ENCODE measurements at places on chromosomes 4 and X.

- no peak for DNase-seq
Observed at GRCh38 chrX:10769195-10769594, 148.8 kb upstream of the MID1 start.

GRCh38 chr4:80875642-80876041 is 154.9 kb upstream of the BMP3 start:
- no peak for DNase-seq

DNA sequence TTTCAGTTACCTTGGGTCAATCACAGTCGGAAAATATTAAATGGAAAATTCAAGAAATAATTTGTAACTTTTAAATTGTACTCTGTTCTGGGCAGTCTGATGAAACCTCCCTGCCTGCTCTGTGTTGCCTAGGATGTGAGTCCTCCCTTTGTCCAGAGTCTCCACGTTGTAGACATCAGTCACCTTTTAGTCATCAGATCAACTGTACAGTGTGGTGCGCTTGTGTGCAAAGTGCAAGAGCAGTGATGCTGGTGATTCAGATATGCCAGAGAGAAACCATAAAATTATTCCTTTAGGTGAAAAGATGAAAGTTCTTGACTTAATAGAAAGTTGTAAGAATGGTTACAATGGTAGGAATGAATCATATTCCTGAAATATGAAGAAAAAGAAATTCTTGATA is 1.4 kb downstream of the SPATA4 start:
- DNase-seq = no peak

DNA sequence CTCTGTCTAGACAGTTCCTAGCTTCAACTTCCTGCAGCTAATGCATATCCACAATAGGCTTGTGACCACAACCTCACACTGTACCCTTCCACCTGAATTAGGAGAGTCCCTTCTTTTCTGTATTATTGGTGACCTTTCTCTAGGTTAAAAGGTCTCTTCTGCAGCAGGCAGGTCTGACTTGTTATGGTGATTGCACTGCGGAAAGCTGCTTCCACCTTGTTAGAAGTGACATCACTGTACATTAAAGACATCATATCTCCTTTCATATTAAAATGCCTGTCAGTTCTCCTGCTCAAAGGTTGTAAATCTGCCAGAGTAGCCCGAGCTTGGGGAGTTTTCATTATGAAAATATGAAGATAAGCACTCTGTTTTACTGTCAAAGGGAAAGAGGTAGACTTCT is 21.5 kb upstream of the LSM6 start:
- DNase-seq = no peak

- no peak for DNase-seq
Observed at GRCh38 chr4:8352368-8353157, 83.0 kb downstream of the HTRA3 start.

DNA sequence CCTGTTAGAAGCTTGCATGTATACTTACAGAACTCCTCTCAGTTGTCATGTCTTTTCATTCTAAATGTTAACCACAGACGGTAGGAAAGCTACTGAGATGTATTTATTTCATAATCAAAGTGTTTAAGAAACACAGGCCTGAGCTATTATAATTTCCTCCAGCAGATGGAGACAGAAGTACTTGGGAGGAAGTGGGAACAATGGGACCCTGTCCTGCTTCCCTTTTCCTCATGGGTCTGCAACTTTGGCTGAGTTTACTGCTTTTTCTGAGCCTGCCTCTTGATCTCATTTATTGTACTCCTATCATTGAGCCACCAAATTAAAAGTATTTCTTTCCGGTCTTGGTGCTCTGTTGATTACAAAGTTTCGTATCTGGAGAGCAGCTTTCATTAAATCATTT is 67.7 kb upstream of the SPANXN2 start:
- no peak for DNase-seq

- DNase-seq = no peak
Observed at GRCh38 chr4:9608300-9608699, 164.1 kb downstream of the DEFB131A start.

GRCh38 chrX:56503941-56504673 is 59.3 kb upstream of the UBQLN2 start:
- DNase-seq = no peak

DNA sequence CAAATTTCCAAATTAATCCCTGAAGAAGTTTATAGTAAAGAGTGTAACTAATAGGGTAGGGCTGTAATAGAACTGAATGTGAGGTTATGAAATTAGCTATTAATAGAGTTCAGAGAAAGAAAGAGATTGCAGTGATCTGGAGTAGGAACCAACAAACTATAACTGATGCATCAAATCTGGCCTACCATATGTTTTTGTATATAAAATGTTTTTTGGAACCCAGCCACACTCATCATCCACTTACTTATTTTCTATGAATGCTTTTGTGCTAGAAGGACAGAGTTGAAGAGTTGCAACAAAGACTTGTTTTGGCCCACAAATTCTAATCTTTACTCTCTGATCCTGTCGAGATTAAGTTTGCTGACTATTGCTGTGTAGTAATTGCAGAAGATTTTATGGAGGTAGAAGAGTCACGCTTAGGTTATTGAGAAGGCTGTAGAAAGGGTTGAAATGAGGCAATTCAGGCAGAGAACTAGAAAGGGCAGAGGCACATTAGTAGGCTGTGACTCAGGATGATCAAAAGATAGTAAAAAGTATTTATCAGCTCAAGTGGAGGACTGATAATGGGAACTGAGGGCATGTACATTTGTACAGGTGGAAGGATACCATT is 298.7 kb upstream of the EMCN start:
- no peak for DNase-seq

GRCh38 chrX:148376342-148376741 is 124.1 kb upstream of the AFF2 start:
- no peak for DNase-seq

GRCh38 chr4:1300466-1301455 is 11.1 kb downstream of the MAEA start:
- no peak for DNase-seq

- DNase-seq = no peak
Observed at GRCh38 chrX:72105436-72105835, 26.3 kb downstream of the RTL5 start.

- no peak for DNase-seq
Observed at GRCh38 chr4:145909773-145910172, 28.9 kb downstream of the ZNF827 start.

DNA sequence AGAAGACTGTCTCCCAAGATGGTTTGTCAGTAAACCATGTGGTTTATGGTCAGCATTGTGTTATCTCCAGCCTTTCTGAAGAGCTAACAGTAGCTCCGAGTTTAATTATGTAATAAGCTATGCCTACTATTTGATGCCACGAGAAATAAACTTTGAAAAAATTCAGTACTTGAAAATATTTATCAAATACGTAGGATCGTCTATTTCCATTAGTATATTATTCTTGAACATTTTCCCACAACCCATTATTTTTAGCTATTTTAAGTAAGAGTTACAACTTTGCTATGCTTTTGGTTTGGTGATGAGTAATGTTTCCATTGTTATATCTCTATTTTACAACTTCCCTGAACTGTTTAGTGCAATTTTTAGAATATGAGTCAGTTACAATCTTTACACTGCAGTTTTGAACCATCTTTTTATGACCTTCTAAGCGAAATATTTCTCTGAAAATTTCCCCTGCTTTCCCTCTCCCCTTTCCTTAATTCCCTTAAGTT is 44.5 kb upstream of the TRIM2 start:
- DNase-seq = no peak

DNA sequence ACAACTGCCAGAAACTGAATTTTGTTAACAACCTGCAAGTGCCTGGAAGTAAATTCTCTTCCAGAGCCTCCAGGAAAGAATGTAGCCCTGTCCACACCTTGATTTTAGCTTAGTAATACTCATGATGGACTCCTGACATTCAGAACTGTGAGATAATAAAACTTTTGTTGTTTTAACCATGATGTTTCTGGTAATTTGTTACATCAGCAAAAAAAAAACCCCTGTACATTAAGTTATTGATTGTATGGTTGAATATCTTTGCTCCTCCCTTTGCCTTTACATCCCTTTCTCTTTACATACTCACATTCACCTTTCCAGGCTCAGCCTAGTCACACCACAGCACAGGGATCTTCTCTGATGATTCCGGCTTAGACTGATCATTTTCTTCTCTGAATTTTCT is 881.8 kb upstream of the GRID2 start:
- no peak for DNase-seq

DNA sequence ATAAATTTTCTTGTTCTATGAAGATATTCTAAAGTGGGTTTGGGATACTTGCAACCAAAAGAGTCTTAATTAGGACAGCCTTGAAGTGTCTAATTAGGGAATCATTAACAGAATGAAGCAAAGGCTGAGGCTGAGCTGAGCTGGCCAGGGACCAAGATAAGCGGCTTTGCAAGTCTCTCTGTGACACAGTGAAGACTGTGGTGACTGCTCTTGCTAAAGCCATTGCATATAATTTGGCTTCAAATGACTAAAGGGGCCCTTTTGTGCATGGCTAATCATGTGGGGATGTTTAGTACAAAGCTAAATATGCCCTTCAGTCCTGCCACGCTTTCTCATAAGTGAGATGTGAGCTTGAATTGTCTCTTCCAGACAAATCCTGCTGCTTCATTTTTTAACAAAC is 31.2 kb upstream of the GYPA start:
- DNase-seq = no peak

GRCh38 chrX:155108427-155108826 is 37.1 kb downstream of the BRCC3 start:
- no peak for DNase-seq

DNA sequence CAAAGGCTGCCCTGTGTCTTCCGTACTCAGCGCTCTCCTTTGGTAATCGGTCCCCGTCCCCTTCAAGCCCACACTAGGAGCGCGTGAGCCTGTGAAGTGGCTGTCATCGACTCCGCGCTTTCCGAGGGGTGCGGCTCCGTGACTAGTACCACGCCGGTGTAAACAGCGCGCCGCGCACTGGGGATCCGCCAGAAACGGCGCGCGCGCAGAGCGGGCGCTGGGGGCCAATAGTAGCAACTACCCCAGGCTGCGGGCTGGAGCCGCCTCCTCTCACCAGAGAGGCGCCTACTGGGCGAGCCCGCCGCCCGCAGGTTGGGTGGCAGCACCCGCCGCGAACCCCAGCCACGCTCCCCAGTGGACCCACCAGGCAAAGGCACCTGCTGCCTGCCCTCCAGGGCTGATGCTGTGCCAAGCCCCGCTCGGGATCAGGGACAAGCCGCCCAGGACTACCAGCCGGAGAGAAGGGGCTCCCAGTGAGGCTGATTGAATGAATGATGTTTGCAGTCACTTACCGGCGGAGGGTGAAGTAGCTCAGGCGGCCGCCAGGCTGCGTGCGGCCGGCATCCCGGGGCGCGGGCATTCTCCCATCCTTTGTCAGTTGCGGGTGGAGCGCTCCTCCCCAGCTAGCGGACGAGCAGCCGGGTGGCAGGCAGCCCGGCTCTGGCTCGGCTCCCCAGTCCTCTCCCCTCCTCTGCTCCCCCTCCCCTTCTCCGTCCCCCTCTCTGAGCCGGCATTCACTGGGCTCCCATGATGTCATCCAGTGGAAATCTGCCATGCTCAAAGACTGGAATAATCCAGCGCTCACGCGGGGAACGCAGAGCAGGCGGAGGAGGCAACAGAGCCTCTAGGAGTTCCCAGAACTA is 370.3 kb upstream of the SMIM31 start:
- peak; percentile 42 for DNase-seq

GRCh38 chr4:114132830-114133229 is 153.4 kb upstream of the ARSJ start:
- no peak for DNase-seq

DNA sequence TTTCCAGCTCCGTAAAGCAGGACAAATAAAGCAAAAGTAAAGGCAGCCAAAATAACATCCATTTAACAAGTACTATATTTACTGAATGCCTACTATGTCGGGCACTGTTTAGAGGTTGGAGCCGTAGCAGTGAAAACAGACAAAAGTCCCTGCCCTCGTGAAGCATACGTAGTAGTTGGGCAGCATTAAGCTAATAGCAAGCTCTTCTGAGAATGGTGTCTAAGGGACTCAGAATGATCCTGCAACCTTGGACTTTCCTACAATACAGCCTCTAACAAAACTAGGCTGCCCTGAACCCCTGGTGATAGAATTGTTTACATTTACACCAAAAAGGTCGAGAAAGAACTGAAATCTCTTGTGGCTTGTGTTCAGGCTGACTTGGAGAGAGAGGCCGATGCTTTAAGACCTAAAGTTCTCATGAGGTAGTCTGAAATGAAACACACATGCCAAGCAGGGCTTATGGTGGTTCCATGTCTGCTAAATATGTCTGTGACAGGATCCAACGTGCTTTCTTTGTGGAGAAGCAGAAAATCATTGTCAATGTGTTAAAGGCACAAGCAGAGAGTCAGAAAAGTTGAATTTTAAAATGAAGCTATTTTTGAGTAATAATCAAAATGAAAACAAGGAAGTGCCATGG is 898 bp upstream of the PDGFC start:
- no peak for DNase-seq

DNA sequence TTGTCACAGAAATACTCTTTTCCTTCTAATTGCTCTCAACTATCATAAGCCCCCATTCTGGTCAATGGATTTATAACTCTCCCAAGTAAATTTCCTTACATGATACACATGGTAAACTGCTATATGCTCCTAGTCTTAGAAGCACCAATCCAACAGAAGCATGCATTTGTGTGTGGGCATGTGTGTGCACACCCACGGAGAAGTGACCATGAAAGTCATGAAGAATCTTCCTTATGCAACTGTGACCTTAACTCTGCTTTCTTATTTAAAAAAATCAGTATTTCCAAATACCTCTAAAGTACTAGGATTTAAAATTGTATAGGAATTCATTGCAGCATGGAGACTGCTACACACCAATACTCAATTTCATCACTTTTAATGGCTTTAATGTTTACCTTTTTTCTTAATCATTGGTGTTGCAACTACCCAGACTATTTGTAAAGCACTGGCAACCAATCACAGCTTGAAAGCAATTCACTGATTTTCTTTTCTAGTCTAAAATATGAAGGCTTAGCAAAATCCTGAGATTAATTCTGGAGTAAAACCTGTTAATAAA is 47.6 kb downstream of the MAML3 start:
- DNase-seq = no peak

GRCh38 chrX:13750812-13751211 is 16.3 kb downstream of the OFD1 start:
- DNase-seq = no peak
